ENCODE measurements at places on chromosomes 5 and 9.

DNA sequence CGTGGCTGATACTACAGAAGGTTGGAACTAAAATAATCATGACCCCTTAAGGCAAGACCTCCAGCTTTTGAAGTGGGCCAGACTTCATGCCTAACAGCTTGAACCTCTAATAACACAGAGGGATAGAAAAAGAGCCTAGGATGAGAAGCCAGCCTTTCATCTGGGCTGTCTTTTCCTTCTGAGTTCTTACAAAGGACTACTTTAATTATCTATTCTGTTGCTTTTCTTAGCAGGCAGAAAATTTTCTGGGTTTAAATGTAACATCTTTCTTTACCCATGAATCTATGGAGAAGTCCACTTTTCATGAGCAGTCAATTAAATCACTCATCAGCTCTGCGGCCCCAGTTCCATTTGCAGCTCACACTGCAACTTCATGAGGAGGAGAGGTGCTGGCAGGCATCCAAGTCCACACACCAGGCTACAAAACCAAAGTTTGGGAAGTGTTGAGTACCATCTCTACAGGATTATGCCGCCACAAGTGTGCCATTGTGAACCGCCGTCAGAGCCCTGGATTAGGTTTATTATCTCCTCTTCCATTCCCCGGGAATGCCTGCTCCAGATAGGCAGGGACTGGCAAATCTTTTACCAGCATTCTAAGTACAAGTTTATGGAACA, 192.0 kb downstream of the TLE4 start:
- no peak for DNase-seq

DNA sequence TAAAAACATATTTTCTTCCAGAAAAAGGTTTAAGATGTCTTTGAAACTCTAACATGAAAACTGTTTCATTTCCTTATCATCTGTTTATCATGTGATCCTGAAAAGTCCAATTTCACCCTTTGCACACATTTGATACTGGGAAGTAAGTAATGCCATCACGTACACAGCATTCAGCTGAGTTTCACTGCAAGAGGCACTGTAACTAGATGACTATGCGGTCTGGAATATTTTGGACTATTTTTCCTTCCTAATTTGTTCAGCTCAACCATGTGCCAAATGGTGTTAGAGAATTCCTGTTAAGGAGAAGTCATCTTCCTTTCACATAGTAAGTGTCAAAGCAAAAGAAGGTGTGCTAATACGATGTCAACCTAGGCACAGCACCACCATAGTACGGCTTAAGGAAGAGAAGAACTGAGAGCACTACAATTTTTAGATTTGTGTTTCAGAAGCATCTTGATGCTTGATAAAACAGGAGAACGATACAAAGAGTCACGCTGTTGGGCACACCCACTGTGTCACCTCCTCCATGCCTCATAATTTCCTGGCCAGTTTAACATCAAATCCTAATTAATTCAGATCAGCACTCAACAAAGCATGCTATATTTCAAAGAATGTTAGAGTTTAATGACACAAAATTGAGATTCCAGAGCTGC, 77.5 kb downstream of the GNAQ start:
- no peak for DNase-seq

- no peak for DNase-seq
Measured at GRCh38 chr5:105931881-105932421, 1738.8 kb downstream of the EFNA5 start.

GRCh38 chr9:17017931-17018491, 116.8 kb upstream of the CNTLN start:
- no peak for DNase-seq

- no peak for DNase-seq
Measured at GRCh38 chr5:124504081-124504916, 242.1 kb downstream of the ZNF608 start.

DNA sequence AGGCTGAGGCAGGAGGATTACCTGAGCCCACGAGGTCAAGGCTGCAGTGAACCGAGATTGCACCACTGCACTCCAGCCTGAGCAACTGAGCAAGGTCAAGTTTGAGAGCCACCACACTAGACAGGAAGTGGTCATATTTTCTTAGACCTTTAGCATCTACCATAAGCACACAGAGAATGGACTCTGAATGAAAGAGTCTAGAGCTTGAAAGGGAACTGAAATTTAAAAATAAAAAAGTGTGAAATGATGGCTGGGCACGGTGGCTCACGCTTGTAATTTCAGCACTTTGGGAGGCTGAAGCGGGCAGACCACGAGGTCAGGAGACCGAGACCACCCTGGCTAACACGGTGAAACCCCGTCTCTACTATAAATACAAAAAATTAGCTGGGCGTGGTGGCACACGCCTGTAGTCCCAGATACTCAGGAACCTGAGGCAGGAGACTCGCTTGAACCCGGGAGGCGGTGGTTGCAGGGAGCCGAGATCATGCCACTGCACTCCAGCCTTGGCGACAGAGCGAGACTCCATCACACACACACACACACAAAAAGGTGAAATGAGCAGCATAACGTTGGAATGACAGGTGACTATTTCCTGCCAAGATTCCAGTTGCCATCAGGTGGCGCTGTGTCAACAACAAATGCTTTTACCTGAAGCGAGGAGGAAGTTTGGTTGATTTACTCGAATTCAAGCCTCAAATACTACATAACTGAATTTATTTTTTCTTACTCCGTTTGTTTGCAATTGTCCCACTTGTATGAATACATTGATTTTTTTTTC, 21.3 kb upstream of the AK3 start:
- peak; percentile 69 for DNase-seq

- DNase-seq: no peak
Measured at GRCh38 chr9:134618833-134619447, 22.7 kb upstream of the COL5A1 start.

GRCh38 chr5:5605170-5605764, 182.8 kb downstream of the ICE1 start:
- DNase-seq: no peak

DNA sequence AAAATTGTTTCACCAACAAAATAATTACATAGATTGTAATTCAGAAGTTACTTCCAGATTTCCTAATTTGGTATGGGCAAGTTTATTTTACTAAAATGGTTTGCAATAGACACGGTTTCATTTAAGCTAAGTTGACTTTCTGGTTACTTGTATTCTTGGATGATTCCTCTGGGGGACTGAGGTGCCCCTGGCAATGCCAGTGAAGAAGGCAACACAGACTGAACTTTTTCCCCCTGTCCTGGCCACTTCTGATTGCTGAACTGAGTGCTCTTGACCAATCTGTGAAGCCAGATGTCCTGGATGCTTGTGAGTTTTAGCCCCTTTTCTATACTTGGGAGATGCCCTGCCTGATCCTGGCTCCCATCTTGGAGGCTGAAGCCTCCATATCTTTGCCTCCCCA, 66.3 kb upstream of the FANCC start:
- DNase-seq: no peak

DNA sequence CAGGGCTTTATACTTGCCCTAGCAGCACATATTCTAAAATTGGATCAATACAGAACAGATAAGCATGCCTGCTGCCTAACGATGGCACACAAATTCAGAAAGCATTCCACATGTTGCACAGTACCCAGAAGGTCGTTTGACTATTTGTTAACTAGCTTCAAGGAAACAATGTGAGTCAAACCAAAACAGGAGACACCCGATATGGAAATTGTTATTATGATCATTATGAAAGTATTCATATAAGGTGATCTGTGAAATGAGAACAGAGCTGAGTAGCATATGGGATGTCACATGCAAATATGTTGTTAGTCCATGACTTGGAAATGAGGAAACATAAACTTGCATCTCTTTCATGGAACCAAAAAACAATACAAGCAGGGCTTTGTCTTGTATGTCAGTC, 56.3 kb upstream of the BICD2 start:
- DNase-seq: no peak

DNA sequence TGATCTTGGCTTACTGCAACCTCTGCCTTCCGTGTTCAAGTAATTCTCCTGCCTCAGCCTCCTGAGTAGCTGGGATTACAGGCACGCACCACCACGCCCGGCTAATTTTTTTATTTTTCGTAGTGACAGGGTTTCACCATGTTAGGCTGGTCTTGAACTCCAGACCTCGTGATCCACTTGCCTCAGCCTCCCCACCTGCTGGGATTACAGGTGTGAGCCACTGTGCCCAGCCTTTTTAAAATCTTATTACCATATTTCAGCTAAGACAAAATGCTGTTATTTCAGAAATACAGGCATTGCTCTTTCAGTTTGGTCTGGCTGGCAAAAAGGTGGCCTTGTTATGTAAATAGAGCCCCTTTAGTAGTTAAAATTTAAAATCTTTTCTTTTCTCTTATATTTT, 46.9 kb upstream of the GLDC start:
- DNase-seq: no peak

DNA sequence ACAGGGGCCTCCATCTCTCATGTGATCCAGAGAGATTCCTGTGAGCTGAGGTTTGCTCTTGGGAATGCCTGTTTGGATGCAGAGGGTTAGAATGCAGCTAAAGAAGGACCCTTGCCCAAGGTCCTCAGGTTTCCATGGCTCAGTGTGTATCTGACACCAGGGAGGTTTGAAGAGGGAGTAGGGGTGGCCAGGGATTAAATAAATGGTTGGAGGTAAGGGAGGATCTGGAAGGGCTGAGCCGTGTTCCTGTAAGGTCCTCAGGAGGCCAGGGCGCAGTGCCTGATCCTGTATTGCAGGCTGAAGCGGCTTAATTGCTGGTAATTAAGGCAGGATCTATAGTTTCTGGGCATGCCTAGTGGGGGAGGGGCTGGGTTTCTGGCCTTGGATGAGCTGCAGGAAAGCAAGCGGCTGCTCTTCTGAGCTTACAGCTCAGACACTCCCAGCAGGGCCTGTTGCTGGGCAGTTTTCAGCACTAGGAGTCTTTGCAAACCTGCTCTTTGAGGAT, 41.5 kb upstream of the MAP1B start:
- peak; percentile 19 for DNase-seq

All from right renal cortex interstitium (tissue), 3 donors.